ENCODE measurements at places on chromosomes 4 and X.

GRCh38 chr4:20351360-20352162, 99.9 kb downstream of the SLIT2 start:
- no peak for DNase-seq

- no peak for DNase-seq
These were observed 367.8 kb upstream of the SLC7A11 start for GRCh38 chr4:138609943-138610350.

DNA sequence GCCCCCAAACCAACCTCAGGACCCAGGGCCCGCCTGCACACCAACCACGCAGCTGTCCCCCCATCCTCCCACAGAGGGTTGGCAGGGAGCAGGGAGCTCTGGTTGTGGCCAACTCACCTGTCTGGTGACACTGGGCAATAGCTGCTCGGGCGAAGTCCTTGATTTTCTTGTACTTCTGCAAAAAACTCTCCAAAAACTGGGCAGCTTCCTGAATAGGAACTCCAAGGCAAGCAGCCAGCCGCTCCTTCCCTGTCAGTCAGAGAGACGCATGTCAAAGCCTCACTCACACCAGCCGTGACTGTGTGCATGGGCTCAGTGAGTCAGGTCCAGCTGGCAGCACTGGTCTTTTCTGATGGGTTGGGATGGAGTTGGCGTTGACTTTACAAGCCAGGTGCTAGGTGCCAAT, 26.4 kb downstream of the NAT8L start:
- DNase-seq, result no peak

DNA sequence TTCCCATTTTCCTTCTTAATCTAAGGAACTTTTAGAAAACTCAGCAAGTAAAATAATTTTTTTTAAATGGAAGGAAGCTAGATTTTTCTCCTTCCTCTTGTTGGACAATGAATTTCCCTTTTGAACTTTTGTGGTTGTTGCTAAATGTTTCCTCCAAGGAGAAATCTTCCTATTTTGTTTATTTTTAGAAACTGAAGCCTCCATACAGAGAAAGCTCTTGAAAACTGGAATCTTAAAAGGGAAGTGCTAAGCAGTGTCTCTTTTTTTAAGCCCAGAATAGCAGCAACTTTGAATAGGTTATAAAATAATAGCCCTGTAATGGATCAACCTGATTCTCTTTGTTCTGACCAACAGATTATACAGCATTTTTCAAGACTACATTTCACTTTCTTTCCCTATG, 15.1 kb upstream of the DCLK2 start:
- no peak for DNase-seq

DNA sequence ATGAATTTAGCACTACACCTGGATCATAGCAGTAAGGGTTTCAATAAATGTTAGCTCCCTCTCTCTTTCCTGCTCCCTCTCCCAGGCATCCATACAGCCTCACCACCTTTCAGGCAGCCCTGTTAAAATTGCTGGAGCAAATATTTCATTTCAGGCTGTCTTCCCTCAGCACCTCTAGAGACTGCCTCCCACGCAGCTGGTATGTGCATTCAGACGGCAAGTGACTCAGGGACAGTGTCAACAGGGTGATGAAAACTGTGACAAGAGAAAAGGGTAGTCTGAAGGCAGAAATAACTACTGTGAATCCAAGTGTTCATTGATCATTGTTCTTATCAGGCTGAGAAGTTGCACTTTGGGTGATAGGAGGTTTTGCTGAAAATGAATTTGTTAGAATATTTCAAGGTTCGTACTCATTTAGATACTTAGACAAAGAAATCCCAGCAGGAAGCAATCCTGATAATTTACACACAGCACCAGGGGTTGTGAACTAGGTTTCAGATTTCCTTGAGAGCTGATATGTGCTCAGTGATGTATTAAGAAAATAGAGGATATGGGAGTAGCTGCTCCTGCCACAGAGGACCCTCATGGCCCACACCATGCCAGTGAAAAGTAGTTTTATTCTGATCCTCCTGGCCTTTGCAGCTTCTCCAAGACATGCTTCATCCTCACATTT, 424.2 kb downstream of the FGF13 start:
- DNase-seq, result no peak

GRCh38 chr4:6076391-6076790, 58.2 kb upstream of the C4orf50 start:
- DNase-seq, result no peak

DNA sequence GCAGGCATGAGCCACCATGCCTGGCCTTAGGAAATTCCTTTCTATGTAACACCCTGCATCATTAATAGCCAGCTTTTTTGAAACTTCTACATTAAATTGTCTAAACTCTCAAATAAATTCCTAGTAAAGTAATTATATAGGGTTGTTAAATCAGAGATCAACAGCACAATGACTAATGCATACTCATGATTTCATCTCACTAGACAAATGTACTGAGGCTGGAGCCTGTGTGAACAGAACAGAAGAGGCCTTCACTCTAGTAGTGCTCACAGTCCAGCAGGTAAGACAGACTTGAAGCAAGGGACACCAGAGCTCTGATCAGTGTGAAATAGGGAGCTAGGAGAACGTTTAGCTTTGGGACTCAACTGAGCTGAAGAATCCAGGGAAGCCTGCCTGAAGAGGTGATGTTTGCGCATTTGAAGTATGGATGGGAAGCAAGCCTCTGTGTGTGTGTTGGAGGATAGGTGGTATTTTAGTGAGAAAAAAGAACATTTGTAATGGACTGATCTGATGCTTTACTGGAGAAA, 3.9 kb downstream of the ZFP42 start:
- DNase-seq, result no peak

DNA sequence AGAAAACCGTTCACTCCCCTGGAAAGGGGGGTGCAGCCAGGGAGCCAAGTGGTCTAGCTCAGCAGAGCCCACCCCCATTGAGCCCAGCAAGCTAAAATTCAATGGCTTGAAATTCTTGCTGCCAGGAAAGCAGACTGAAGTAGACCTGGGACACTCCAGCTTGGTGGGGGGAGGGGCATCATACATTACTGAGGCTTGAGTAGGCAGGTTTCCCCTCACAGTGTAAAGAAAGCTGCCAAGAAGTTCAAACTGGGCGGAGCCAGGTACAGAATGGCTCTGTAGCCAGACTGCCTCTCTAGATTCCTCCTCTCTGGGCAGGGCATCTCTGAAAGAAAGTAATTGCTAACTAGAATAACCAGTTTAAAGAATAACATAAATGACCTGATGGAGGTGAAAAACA, 372.3 kb upstream of the F9 start:
- no peak for DNase-seq

DNA sequence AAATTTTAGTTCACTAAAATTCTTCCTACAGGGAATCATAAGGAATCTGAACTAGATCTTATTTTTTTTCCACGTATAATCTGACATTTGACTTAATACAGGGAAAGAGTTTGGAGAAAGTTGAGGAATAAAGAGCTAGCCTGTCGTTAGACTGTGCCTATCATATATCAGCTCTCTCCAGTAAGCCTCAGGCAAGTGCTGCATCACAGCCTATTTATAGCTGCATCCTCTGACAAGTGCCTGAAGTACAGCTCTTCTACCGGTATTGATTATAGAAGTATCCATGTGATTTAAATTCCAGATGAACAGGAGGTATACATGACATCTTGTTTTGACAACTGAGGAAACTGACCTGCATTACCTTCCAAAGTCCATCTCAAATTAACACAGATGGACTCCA, 248.9 kb downstream of the TLL1 start:
- DNase-seq, result no peak

DNA sequence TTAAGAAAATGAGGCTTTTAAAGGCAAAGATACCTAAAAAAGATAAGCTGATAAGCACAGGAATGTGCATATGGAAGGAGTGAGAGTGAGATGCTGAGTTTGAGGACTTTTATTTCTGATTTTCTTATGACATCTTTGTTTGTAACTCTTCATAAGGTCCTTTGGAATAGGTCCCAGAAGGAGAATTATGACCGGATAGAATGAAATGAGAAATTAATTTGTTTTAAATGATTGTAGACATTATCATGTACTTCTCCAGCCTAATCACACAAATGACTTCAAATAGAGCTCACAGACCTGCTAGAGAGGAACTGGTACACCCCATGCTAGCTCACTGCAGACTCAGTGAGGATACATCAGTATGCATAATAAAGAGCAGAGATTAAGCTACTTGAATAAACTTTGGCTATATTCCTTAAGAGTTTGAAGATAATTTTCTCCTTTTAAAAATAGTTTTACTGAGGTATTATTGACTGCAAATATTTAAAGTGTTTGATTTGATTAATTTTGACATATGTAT, 5.6 kb downstream of the GK2 start:
- DNase-seq, result no peak

DNA sequence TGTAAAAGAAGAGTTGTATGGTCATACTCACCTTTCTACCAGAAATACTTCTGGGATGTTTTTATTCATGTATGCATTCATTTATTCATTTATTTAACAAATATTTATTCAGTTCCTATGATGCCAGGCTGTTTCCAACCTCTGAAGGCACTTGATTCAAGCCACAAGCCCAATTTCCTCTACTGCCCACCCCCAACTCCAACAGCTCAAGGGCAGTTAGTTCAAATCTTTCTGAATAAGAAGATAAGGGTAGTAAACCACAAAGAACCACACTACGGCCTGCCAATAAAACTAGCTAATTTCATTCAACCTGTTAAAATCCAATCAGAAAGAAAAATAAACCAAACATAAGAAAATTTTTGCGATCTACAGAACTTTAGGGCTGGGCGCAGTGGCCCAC, 31.2 kb downstream of the LRBA start:
- no peak for DNase-seq

GRCh38 chr4:179880756-179881155, 2362.4 kb upstream of the TENM3 start:
- DNase-seq, result no peak

GRCh38 chr4:143721317-143721716, 20.8 kb upstream of the FREM3 start:
- DNase-seq, result no peak

GRCh38 chr4:103199009-103199408, 866 bp upstream of the CENPE start:
- no peak for DNase-seq

- no peak for DNase-seq
These were observed 114.6 kb upstream of the CBR4 start for GRCh38 chr4:169124661-169125060.

DNA sequence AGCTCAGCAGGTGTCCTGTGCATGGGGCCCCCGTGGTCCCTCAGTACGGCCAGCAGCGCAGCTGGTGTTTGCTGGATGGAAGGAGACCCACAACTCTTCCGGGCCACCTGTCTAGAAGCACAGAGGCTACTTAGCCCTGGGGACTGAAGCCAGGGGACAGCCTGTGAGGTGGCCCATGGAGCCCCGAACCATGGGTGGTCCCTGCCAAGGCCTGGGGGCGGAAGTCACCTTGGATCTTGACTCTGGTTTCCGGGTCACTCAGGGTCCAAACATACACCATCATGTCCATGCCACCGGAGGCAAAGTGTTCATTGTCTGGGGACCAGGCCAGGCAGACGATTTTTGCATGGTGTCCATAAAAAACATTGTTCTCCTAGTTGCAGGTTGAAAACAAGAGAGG, 39.5 kb downstream of the WDR1 start:
- no peak for DNase-seq

GRCh38 chr4:118898684-118899138, 10.1 kb downstream of the SYNPO2 start:
- DNase-seq, result no peak

- DNase-seq, result no peak
These were observed 69.2 kb downstream of the FBXO8 start for GRCh38 chr4:174214101-174214878.

- DNase-seq, result no peak
These were observed 336.7 kb downstream of the DTHD1 start for GRCh38 chr4:36618102-36618501.

GRCh38 chr4:3863841-3864741, 97.9 kb downstream of the ADRA2C start:
- no peak for DNase-seq

DNA sequence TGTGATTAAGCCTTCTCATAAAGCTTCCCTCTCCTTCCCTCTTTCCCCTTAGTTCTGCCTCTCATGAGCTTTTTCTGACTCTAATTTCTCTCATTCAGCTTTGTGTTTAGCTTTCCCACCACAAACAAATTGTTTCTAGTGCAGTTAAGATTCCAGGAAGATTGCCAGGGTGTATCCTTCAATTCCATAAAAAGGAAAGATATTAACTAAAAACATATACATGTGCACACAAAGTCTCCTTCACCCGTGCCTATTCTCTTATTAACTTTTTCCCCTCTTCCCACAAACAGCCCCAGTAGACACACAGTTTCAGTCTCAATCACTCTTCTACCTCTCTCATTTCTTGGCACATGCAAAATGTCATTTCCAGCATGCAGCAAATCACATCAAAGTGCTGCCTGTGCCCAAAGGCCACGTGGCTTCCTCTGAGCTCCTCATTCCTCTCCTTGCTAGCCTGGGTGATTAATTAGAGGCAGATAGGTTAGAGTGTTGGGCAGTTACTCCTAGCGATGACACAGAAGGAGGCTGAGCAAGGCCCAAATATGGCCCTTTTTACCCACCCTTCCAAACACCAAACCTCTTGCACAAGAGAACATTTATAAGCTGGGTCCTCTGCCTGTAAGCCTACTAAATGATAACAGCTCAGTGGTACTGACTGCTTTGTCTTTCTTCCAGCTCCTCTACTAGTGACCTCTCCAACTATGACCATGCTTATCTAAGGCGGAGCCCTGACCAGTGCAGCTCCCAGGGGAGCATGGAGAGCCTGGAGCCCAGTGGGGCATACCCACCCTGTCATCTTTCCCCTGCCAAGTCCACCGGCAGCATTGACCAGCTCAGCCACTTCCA, 159.6 kb downstream of the SOWAHB start:
- DNase-seq, result no peak

GRCh38 chrX:122770581-122770980, 413.5 kb upstream of the GRIA3 start:
- no peak for DNase-seq

DNA sequence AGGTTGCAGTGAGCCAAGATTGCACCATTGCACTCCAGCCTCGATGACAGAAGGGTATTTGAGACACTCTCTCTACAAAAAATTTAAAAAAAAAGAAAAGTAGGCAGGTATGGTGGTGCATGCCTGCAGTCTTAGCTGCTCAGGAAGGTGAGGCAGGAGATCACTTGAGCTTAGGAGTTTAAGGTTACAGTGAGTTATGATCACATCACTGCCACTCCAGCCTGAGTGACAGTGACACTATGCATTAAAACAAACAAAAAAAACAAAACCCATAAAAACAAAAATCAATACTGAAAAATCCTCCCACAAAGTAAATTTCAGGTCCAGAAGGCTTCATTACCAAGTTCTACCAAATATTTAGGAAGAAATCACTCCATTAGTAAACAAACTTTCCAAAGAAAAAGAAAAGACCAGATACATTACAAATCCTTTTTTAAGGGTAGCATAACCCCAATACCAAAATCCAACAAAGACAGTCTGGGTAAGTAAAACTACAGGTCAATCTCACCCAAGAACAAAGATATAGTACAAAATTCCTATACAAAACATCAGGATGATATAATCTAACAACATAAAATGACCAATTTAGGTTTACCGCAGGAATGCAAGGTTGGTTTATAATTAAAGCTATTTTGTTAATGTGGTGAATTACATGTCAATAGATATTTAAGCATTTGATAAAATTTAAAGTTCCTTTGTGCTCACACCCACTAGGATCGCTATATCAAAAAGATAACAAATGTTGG, 11.7 kb downstream of the NELFA start:
- no peak for DNase-seq

GRCh38 chr4:113106108-113106507, 56.7 kb downstream of the ANK2 start:
- no peak for DNase-seq

All from SHP77 (cell line).